ENCODE measurements at places on chromosomes 2 and 18.

GRCh38 chr2:152497481-152498052, 162.6 kb downstream of the FMNL2 start:
- no peak for DNase-seq

DNA sequence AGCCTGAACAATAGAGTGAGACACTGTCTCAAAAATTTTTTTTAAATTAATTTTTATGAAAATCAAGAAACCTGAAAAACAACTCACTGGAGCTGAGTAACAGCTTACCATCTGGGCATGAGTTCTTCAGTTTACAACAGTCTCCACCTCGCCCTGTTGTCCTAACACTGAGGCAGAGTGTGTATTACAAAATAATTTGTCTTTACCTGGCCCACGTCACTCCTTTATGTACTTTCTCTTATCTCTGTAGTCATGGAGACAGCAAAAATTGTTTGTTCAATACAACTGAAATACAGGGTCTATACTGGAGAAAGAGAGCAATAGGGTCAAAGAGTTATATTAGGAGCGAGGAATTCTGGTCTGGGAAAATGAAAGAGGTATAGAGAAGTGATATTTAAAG, 48.1 kb downstream of the CYTIP start:
- no peak for DNase-seq

DNA sequence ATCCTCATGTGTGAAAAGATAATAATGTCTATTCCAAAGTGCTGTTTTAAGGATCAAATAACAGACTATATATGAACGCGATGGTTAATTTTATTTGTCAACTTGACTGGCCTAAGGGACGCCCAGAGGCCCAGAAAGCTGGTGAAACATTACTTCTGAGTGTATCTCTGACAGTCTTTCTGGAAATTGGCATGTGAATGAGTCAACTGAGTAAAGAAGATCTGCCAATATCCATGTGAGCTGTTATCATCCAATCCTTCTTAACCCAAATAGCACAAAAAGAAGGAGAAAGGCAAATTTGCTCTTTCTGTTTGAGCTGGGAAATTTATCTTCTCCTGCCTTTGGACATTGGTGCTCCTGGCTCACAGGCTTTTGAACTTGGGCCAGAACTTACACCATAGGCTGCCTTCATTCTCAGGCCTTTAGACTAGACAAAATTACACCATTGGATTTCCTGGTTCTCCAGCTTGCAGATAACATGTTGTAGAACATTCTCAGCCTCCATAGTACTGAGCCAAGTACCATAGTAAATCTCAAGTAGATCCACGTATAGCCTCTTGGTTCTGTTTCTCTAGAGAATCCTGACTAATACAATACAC, 114.7 kb upstream of the DOCK10 start:
- DNase-seq: no peak

- DNase-seq: no peak
These were observed 228.0 kb downstream of the ETAA1 start for GRCh38 chr2:67625178-67625577.

DNA sequence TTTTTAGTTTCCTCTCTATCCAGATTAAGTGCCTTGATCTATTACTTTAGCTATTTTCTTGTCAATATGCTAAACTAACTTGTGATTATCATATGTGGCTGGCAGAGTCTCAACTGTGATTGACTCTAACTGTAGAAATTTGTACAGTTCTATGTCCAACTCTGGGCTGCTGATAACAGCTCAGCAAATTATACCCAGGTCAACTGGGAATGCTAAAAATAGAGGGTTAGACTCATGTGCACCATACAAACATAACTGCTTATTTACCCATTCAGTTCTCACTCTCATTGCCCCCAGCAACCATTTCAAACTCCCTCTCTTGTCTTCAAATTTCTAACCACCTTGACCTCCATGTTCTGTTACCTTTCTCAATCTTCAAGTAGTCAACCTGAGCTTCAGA, 576.9 kb downstream of the TDRD15 start:
- no peak for DNase-seq

- no peak for DNase-seq
These were observed 182.8 kb downstream of the ST6GAL2 start for GRCh38 chr2:106703161-106703560.

GRCh38 chr18:74453642-74454198, 3.4 kb downstream of the DIPK1C start:
- no peak for DNase-seq

DNA sequence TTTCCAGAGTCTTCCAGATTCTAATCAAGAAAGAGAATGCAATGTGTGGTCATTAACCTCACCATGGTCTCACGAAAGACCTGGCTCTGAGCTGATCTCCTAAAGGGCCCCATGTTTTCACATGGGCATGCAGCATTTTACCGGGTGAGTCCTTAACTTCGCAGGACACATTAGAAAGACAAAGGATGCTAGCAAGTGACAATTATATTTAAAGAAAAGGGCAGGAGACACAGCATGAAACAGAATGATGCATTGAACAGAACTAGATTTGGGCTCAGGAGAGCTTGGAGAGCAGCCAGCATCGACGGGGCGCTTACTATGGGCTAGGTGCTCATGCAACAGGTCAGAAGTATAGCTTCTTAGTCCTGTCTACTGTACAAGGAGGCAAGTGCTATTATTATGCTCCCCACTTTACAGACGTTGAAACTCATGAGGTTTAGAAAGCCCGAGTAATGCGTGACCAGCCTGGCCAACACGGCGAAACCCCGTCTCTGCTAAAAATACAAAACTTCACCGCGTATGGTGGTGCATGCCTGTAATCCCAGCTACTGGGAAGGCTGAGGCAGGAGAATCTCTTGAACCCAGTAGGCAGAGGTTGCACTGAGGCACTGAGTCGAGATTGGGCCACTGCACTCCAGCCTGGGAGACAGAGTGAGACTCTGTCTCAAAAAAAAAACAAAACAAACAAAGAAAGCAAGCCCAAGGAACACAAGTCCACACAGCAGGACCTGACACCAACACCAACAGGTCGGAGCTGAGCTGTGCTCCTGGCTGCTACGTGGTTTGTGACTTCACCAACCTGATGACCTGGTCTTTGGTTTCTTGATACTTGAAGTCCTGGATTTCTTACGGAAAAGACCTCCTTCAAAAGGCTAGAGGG, 16.1 kb downstream of the MBP start:
- no peak for DNase-seq

DNA sequence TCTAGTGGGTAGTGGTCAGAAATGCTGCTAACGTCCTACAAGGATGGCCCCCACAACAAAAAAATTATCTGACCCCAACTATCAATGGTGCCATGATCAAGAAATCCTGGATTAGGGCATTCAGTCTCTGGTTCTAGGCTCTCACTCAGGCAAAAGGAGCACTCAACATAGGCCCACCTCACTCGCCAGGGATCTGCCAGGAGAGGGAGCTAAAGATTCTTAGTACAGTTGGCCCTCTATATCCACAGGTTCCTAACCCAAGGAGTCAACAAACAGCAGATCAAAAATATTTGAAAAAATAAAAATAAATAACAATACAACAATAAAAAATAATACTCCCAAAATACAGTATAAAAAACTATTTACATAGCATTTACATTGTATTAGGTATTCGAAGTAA, 10.0 kb downstream of the SLC4A5 start:
- peak; percentile 10 for DNase-seq

DNA sequence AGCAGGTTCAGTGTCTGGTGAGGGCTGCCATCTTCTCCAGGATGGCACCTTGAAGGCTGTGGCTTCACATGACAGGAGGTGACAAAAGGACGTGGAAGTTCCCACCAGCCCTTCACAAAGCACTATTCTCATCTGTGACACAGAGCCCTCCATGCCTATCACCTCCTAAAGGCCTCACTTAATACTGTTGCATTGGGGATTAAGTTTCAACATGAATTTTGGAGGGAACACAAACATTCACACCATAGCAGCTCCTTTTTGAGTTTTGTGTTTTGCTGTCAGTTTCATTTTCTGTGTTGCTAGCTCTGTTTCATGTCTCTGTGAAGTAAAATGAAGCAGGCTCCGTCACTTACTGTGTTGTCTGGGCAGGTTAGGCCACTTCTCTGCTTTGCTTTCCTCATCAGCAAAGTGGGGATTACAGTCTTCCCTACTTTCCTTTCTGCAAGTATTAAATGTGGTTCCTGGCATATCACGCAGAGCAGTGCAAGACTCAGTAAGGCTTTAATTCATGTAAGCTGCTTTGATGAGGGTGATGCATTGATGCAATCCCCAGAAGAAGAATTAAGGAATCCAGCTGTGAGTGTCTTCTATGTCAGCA, 31.6 kb downstream of the LIMS1 start:
- no peak for DNase-seq

DNA sequence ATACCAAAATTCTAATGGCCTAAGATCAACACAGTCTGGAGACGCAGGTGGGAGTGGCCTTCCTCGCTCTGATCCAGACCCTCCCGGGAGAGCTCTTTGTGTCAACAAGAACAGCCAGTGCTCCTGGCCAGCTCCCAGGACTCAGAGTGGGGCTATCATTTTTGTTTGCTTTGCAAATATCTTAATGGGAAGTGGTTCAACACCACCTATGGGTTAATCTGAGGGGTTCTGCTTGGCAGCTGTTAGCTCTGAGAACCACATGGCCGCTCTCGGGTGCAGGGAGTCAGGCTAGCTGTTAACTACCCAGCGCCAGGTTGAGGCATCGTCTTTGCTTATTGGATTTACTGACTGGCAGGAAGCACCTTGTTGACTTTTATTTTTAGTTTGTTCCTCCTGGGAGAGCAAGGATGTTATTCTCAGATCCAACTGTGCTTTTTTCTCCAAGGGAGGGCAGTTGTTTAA, 184.8 kb upstream of the SP5 start:
- peak; percentile 94 for DNase-seq

DNA sequence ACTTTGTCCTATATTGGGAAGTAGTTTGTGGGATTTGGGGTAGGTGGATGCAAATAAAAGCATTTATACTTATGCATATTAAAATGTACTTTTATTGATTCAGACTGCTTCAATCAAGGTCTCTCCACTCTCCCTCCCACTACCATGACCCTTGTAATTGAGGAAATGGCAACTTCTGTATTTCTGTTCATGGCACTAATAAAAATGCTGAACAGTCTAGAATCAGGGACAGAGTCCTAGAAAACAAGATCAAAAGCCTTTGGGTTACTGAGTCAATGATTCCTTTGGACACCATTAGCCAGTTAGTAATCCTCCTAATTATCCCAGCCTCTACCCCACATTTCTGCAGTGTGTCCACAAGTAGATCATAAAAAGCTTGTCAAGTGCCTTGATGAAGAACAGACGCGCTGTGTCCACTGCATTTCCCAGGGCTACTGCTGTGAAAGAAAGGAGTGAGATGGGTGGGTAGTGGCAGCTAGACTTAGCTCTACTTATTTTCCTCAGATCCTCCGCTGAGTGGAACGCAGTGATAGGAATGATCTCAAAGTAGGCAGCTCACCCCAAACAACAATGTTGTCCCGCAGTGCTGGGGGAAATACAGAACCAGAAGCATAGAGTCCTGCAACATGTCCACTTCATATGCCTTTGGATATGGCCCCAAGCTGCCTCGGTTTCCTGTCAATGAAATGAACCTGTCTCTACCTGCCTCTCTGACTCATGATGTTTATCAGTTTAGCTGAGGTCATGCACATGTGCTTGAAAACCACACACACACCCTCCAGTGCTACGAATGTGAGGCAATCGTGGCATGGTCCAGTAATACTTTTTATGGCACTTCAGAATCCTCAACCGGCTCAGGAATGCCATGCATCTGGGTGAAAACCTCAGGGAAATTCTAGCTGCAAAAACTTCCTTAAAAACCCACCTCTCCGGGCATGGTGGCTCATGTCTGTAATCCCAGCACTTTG, 115.5 kb downstream of the COL6A3 start:
- no peak for DNase-seq

DNA sequence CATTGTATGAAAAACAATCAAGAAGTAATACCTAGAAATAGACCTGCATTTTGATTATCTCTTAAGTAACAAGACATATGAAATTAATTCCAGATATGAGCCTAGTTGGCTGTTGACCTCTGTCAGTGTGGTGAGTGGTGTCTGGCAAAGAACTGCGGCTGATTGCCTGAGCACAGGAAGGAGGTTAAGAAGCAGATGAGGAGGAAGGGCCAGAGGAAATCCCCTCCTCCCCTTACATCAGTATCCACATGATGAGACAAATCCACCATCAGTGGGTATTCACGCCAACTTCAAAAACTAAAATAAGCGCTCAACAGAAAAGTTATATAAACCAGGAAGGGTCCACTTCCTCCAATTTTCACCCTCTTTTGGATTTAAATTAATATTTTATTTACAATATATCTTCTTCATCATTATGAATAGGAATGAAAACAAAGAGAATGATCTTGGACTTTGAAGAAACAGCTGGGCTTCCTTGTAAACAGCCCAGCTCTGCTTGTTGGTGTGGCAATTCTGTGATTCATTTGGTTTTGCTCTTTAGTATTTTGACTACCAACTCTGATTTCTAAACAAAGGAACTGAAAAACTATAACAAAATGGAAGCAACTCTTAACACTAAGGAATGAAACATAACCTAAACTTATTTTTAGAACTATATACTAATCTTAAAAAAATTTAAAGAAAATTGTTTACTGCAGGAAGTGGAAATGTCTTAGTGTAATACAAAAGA, 27.3 kb downstream of the RFTN2 start:
- DNase-seq: no peak

- peak; percentile 56 for DNase-seq
These were observed 601.2 kb upstream of the ZNF804A start for GRCh38 chr2:183996825-183997793.

DNA sequence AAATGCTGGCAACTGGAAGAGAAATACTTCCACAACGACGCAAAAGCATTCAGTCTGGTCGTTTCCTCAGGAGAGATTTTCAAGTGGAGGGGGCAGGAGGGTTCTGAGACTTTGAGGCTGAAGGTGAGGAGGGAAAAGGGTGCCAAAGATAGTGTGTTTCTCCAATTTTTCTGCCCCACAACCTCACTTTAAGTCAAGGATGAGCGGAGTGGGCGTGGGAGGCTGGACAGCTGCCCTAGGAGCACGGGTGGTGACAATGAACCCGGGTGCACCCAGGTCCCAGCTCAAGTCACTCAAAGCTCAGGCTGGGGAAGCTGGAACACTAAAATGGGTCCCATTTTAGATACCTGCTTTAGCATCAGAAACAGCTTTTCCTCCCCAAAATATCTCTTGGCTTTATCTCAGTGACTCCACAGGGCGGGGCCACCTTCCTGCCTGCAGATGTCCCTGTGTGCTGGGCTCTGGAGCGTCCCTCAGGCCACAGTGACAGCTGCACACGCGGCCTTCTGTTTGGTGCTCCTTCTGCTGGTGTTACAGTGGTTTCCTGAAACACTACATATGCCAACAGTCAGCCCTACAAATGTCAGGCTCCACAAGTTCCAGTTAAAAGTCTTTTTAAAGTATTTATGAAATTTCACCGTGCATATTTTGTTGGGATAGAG, 1.4 kb upstream of the MBP start:
- no peak for DNase-seq

- no peak for DNase-seq
These were observed 127.2 kb downstream of the OLA1 start for GRCh38 chr2:174121175-174121574.

DNA sequence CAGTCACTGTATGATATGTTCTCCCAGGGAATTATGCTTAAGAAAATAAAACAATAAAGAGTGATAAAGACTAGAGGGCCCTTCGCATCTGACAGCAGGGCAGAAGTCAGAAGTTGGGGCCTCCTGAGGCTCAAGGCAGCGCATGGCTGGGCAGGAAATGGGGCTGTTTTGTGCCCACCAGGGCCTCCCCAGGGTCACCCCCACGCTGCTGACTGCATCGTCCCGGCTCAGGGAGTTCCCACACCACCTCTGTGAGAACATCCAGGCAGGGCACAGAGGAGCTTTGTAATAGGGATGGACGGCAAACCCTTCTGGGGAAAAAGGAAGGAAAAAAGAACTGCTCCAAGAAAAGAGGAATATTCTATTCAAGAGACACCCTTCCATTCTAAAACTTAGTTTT, 41.2 kb downstream of the PAX3 start:
- no peak for DNase-seq

- DNase-seq: no peak
These were observed 15.8 kb downstream of the NABP1 start for GRCh38 chr2:191693778-191694177.

All from DMS 273 treated with DMSO at 0.1 percent for 48 hours (cell line).